ENCODE measurements at places on chromosomes 2 and 18.

- DNase-seq, result peak; percentile 38
These were observed 54.4 kb downstream of the EPHA4 start for GRCh38 chr2:221517696-221518151.

GRCh38 chr18:46712406-46712805, 44.4 kb downstream of the ST8SIA5 start:
- no peak for DNase-seq

DNA sequence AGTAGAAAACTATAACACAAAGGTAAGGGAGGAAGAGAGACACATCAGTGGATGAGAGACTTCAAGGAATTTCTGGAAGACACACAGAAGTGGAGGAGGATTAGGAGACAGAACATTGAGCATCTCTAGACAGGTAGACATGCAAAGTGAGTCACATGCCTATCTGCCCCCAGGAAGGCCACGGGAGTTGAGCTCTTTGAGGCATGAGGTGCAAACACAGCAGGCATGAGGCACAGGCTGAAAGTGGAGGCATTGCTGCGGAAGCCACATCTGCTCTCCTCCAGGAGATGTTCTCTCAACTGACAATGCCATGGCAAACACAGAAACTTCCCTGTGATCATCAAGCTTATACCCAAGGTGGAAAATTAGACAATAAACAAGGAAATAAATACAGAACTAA, 481.6 kb upstream of the MYT1L start:
- DNase-seq, result no peak

DNA sequence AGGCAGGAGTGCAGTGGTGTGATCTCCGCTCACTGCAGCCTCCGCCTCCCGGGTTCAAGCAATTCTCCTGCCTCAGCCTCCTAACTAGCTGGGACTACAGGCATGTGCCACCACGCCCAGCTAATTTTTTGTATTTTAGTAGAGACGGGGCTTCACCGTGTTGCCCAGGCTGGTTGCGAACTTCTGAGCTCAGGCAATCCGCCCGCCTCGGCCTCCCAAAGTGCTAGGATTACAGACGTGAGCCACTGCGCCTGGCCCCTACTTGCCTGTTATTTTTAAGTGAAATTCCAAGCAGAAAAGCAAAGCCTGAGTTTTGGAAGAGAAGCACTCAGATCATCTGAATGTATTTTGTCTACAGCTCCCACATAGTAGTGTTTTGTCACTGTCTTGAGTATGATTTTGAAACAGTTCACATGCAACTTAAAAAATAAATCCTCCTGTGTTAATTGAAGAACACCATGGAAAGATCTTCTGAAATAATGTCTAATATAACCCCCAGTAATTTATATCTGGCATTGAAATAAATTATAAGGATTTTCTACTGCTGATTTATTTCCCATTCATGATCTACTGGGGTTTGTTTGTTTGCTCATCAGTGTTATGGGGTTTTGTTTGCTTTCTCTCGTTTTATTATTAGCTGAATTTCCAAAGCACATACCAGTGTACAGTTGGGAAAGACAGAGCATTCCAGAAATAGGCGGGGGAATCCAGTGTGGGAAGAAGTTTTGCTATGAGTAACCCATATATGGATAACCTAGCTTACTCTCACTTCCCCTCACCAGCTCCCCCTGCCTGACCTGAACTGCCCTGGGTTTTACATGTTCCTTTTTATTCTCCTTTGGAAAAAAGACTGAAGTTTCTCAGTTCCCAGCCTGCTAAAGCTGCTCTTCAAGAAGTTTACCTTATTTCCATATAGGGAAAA, 80.1 kb upstream of the MAP3K20 start:
- no peak for DNase-seq

DNA sequence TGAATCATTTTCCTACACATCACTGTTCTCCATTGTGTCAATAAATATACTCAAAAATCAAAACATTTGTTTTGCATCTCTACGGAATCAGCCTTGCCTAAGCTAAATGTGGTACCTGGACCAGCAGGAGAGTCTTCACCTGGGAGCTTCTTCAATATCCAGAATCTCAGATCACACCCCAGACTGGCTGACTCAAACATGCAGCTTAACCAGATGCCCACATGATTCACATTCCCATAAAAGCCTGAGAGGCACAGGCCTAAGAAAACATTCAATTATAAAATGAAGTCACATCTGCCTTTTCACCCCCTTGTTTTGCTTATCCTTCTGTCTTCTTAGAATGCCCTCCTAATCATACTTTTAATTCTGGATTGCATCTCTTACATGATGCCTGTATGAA, 1045.5 kb upstream of the NXPH2 start:
- DNase-seq, result no peak

- DNase-seq, result no peak
These were observed 66.2 kb downstream of the MAIP1 start for GRCh38 chr2:200021449-200022114.

- no peak for DNase-seq
These were observed 162.8 kb downstream of the RBM43 start for GRCh38 chr2:151098841-151099240.

DNA sequence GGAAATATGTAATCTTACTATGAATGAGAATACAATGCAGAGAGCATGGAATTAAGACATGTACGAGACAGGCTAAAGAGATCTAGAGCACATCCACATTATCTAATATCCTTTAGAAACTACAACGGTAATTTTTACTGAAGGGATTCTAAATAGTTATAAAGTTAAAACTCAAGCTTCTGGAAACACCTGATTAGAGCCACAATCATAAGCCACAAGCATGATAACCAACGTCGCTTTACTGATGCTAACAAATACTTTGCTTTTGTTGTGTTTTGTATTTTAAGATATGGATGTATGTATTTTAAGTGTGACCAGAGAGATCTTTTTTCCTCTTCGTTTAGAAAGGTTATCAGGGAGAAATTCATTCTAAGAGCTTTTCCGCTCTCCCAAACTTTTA, 44.0 kb upstream of the STK17B start:
- peak; percentile 52 for DNase-seq

DNA sequence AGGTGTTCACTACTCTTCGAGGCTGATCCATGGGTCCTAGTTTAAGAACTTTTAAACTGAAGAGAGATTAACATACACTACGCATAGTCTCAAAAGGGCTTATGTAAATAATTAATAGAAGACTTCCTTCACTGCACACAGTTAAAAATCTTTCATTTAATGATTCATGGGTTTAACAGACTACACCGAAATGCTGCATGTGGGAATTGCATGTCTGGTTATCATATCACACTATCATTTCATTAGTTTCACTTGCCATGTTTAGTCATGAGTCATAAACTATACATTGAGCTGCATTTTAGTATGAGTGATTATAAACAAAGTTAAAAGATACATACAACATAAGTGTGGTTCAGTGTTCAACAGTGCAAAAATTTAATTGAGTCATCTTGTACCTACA, 31.2 kb downstream of the GLS start:
- DNase-seq, result peak; percentile 16

Measured in hematopoietic multipotent progenitor cell treated with erythropoietin and hydrocortisone succinate and interleukin-3 and kit ligand, for 8 days (in vitro differentiated cells).